Effector CD8-positive, alpha-beta T cell (primary cell): ENCODE measurements at places on chromosomes 3 and 15.

DNA sequence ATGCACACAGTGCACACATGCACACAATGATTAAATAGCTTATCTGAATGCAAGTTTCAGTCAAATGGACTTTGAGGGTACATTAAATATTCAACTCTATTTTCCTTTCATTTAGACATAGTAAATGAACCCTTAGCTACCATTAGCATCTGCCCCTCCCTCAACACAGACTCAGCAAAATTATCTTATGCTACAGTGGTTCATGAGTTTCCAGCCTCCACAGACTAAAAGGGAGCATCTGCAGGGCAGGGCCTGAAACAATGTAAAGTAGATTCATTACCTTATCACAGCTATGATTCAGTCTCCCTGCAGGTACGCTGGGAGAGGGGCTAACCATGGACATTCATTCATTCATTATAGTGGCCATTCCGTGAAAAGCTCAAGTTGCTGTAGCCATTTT lies 329.1 kb downstream of the VGLL3 start:
- DNase-seq, result no peak

DNA sequence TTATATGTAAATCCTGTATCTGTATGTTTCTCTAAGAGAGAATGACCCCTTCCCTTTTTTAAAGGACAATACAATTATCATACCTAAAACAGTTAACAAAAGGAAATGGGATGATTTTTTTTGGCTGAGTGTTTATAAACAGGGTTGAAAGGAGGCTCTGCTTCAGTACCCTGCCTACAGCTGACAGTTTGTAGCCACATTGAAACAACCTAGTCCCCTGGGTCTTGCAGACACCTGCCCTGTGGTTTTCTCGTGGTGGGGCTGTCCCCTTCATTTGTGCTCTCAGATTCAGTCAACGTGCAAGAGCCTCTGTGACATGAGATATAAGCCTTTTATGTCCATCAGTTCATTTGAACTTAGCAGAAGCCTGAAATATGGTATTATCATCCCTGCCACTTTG lies 2.3 kb upstream of the HMCES start:
- no peak for DNase-seq

DNA sequence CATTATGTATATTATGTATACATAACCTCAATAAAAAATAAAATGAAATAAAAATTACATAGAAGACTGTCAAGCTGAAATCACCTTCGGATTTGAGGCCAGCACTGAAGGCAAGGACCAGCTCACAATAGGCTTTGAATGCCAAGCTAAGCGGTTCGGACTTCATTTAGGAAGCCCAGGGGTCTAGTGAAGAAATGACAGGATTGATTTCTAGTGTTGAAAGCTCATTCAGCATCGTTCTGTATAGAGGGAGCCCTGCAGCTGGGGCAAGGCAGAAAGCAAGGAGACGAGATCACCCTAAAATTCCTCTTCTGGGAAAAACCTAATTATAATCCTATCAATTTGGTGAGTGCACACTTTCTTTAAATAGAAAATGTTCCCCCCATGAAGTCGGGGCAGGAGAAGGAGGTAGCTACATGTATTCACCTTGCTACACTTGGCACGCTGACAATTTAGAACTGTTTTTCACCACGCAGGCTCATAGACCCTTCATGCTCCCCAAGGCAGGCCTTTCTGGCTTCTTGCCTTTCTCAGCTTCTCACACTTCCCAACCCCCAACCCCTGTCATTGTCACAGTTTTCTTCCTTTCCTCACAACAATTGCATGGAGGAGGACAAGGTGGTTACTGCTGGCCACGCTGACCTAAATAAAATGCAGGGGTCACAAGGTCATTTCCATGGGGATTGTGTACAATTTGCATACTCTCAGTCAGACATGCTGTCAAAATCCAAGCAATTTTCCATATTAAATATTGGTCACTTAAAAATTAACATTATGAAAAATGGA lies 44.4 kb upstream of the SSR3 start:
- no peak for DNase-seq

DNA sequence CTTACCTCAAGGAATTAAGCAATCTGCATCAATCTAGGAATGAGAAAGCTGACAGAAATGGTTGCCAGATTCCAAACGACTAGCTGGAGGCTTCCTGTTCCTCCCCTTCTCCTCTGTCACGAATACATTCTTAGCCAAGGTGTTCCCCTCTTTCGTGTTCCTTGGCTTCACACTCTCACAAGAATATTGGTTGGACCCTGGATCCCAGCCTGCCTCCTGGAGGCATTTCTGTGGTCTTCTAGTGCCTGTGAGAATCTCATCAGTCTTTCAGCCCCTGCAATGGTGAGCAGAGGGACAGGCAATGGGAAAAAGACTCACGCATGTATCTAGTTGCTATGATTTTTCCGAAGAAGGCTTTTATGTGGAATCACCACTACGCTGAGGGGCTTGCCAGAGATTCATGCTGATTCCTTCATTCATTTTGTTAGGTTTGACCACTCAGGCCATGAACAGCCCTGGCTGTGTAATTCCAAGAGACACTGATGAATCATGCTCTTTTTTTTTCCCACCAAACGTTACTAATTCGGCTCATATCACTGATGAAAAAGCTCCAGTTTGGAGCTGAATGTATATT lies 1.6 kb upstream of the P3H2 start:
- no peak for DNase-seq

GRCh38 chr3:33773637-33774036 lies 24.8 kb upstream of the PDCD6IP start:
- no peak for DNase-seq

- DNase-seq, result no peak
Observed at GRCh38 chr3:15325228-15325627, 7.2 kb downstream of the SH3BP5 start.

- DNase-seq, result no peak
Observed at GRCh38 chr3:109887293-109887692, 549.9 kb upstream of the DPPA4 start.

GRCh38 chr3:31240466-31240865 lies 292.3 kb upstream of the STT3B start:
- no peak for DNase-seq

DNA sequence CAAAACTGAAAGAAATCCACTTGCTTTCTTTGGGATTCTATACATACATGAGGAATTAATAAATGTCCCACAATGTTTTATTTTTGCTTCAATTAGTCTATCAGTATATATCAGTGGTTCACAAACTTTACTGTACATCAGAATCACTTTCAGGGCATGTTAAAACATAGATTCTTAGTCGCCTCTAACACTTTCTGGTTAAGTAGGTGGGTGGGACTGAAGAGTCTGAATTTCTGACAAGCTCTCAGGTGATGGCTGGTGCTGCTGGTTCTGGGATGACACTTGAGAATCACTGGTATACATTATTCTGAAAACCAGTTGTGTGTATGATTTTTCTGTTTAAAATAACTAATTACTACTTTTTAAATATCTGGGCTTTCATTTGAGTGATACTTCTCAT lies 393.3 kb downstream of the TBC1D5 start:
- no peak for DNase-seq

DNA sequence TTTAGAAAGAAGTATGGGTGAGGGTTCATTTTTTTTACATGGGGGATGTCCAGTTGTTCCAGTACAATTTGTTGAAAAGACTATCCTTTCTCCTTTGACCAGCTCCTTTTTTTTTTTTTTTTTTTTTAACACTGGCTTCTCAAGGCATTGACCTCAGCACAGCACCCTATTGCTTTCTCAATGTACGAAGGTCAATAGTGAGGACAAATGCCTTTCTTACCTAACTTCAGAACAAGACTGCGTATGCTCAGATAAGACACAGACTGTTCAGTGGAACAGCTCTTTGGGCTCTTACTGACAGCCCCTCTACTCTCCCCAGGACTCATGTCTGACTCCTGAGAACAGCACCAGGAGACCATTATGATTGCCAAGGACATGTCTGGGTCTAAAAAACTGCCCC lies 10.4 kb upstream of the CILP start:
- DNase-seq, result no peak

DNA sequence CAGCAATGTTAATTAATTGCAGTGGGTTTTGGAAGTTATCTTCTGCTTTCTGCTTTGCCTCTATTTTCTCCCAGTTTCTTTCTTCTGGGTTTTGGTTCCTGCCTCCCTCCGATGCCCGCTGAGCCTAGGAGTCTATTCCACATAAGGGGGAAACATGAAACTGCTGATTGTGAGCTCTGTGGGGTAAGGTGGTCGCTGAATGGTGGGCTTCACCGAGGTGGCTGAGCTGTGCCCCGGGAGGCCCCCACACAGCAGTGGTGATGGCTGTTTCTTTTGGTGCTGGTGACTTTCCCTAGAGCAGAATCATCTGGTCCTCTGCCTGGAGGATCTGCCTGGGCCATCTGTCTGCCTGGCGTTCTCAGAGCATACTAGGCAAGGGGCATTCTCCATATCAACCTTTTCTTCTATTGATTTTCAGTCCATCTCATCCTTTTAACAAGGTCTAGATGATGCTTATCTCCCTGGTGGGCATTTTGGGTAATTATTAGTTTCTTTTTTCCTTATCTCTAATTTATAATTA lies 68.8 kb upstream of the ATP2B2 start:
- DNase-seq, result no peak

- DNase-seq, result no peak
Observed at GRCh38 chr15:75327005-75327404, 8.9 kb upstream of the COMMD4 start.

GRCh38 chr3:133832802-133833144 lies 27.2 kb downstream of the SRPRB start:
- no peak for DNase-seq

DNA sequence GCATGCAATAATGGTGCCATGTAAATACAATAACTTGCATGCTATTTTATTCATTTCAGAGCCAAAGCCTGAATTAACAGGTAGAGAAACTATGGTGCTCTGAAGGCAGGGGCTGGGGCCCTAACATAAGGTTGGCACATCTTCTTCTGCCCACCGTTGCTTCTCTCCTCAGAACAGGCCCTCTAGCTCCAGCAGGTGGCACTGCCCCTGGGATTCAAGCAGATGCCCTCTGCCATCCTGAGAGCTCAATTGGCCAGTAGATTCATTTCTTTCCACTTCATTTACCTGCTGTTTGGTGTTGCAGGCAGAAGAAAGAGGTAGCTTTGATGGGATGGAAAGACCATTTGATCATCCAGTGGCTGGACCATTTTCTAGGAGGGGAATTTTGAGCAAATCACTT lies 130.5 kb downstream of the FOXB1 start:
- no peak for DNase-seq

DNA sequence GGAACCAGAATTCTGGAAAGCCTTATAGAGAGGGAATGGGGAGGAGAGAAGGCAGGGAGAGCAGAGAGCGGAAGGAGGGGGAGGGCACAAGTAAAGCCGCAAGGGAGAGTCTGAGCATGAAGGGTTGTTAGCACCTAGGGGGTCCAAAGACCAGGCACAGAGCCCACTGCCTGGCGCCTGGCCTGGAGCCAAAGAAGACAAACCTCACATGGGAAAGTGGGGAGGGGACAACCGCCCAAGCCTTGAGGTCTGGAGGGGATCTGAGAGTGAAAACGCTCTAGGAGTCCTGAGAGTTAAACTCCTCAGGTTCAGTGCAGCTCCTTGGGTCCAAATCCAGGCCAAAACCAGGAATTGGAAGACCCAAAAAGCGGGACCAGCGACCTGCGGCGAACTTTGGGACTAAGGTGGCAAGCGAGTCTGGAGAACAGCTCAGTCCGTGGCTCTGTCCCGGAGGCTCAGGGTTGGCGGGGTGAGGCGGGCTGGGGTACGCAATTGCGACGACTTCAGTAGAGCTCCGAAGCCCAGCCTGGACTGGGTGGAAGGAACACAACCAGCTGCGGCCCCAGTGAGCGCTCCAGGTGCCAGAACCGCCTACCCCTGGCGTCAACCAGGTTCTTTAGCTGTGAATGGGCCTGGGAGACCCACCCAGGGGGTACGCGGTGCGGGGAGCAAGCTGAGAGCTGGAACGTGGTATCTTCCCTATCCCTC lies 807 bp upstream of the INAFM2 start:
- no peak for DNase-seq

DNA sequence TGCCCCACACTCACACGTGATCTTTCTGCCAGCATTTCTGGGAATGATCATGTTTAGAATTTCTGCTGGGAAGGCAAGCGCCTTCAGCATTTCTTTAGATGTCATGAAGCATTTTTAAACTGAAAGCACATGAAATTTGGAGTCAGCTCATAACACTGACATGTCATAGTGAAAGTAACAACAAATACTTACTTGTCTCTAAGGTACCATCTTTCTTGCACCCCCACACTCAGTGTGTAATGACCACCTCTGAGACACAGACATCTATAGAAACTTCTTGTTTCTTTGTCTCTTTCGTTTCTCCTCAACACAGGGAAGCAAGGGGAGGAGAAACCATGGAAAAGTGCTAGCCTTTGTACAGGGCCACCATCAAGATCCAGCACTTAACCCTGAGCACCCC lies 171.7 kb downstream of the RORA start:
- DNase-seq, result no peak

- DNase-seq, result no peak
Observed at GRCh38 chr15:101558221-101558941, 68.9 kb upstream of the PCSK6 start.

GRCh38 chr15:100032358-100033085 lies 299.3 kb upstream of the LYSMD4 start:
- no peak for DNase-seq

- no peak for DNase-seq
Observed at GRCh38 chr3:194089357-194090177, 46.4 kb upstream of the HES1 start.

DNA sequence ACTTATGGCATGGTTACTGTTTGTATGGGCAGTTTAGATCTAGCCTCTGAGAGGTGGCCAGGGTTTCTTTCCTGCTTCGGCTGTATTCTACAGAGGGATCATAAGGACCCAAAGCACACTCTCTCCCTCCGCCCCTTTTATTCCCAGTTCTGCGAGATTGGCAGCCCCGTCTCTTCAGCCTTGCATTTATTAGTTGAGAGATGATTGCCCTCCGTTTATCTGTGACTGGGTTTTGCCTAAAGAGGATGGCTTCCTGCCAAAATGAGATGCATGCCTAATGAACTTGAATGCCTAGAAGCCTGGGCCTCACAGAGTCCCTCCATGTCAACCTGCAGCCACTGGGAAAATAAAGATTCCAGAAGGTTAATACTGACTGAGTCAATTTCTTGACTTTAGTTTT lies 97.1 kb upstream of the CHL1 start:
- no peak for DNase-seq

GRCh38 chr3:120448756-120449155 lies 2.0 kb downstream of the FSTL1 start:
- DNase-seq, result no peak

- no peak for DNase-seq
Observed at GRCh38 chr3:186189492-186189891, 80.6 kb upstream of the ETV5 start.

DNA sequence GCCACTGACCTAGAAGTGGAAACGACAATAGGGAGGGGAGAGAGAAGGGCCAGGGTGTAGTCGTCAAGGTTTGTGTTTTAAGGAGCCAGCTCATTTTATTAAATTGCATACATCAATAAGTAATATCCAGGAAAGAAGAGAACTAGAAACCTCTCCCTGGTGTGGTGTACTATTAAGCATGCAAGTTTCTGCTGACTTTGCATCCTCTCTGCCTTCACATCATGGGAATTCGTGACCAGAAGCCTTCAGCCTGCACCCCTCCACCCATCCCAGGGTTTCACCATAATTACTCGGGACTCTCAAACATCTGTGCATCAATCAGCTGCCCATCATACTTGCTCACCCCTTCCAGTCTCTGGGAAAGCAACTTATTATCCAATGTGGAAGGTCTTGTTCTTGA lies 70.9 kb upstream of the UBE3A start:
- no peak for DNase-seq
